ENCODE measurements at places on chromosomes 4 and X.

GRCh38 chr4:175946472-175947116 lies 119.0 kb upstream of the WDR17 start:
- DNase-seq, result no peak

GRCh38 chrX:149881081-149881711 lies at the start of gene MAGEA8:
TSS of gene MAGEA8 (plus strand) at chrX:149881183. CDS start at chrX:149884273, 3,090 bp downstream.
- no peak for DNase-seq

DNA sequence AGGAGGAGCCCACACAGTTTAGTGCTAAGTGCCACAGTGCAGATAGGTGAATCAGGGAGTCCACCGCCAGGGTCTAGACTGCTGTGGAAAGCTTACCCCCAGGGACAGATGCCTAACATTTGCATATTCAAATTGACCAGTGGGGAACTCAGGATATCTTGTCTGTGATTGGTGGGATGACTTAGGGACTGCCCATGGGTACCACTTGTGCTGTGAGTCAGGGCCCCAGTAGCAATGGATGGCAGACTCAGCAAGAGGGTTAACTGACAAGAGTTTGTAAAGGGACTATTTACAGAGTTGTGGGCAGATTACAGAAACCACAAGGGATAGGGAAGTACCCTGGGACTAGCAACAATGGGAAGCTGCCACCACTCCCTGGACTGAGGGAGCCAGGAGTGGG lies 282.1 kb downstream of the BCOR start:
- DNase-seq, result peak; percentile 8

- no peak for DNase-seq
Measured at GRCh38 chrX:82757614-82758013, 750.5 kb upstream of the POU3F4 start.

- DNase-seq, result no peak
Measured at GRCh38 chr4:174539571-174539970, 17.3 kb upstream of the HPGD start.

- DNase-seq, result no peak
Measured at GRCh38 chr4:164424846-164425245, 329.1 kb upstream of the SMIM31 start.

DNA sequence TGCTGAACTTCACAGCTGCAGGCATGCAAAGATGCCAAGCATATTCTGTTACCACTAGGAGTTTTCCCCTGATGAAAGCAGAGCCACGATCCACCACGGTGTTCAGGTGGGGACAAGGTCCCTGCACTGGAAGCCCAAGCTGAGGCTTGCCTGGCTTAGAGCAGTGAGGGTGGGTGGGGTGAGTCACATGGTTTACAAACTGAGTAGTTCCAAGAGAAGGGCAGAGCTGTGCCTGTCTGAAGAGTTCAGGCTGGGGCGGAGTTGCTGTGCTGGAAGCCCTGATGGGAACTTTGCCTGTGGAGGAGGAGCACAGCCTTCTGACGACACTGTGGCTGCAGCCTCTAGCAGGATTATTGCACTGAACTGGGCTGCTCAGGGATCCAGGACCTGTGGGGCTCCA lies 45.5 kb downstream of the FAM9B start:
- peak; percentile 32 for DNase-seq

- no peak for DNase-seq
Measured at GRCh38 chr4:188781655-188782054, 642.4 kb downstream of the TRIML1 start.

- peak; percentile 43 for DNase-seq
Measured at GRCh38 chr4:1026115-1026514, 14.7 kb downstream of the FGFRL1 start.

- no peak for DNase-seq
Measured at GRCh38 chrX:11363069-11363594, 69.9 kb downstream of the AMELX start.

- DNase-seq, result no peak
Measured at GRCh38 chr4:158155656-158156356, 17.0 kb downstream of the GASK1B start.

GRCh38 chrX:13852001-13852695 lies 35.3 kb upstream of the GPM6B start:
- DNase-seq, result no peak

DNA sequence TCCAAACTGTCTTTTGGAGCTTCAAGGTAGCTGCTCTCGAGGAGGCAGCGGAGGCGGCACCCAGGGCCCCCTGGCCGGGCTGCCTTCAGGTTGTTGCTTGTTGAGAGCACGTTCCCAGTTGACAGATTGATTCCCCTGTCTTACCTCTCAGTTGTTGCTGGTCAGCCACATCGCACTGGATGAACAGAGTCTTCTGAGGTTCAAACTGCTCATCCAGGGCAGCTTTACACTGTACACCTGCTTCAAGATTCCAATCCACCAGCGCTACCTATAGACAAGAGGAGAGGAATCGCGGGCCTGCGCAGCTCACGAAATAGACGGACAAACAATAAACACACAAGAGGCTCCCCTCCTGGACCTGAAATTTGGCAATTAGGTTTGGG lies 497 bp downstream of the HPGD start:
- DNase-seq, result no peak

GRCh38 chrX:118346258-118347094 lies 570 bp downstream of the WDR44 start:
- DNase-seq, result peak; percentile 51

DNA sequence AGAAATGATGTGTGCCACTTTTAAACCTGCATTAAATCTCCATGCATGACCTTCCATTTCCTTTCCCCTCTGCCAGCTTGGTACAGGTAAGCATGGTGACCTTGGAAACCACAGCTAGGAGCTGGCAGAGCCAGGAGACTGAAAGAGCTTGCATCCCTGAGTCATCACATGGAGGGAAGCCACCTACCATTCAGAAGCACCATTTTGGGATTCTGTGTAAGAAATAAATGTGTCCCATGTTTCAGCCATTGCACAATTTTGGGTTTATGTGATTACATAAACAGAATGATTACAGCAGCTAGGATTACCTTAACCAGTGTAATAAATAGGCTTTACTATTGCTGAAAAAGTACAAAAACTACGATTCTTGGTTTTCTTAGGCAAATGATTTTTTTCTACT lies 17.3 kb upstream of the CCDC149 start:
- no peak for DNase-seq

DNA sequence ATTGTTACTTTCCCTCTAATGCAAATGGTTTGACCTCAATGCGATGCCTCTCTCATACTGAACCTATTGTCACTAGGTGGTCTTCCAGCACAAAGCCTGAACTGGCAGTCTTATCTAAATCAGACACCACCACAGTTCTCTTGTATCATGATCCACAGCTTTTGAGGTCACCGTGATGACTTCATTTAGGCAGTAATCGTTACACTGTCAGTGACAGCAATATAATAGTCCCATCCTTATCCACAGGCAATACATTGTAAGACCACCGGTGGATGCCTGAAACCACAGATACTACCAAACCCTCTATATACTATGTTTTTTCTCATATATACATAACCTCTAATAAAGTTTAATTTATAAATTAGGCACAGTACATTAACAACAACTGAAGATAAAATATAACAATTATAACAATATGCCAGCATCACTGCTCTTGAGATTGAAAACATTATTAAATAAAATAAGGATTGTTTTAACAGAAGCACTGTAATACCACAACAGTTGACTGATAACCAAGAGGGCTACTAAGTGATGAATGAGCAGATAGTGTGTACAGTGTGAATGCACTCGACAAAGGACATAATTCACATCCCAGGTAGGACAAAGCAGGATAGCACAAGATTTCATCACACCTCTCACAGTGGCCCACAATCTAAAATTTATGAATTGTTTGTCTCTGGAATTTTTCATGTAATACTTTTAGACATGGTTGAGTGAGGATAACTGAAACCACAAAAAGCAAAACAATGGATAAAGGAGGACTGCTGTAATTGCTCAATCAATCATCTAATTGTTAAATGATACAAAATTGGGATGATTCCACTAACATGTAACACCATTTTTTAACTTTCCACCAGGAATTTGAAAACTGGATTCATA lies 419.4 kb downstream of the CENPC start:
- DNase-seq, result no peak

GRCh38 chrX:136656361-136656964 lies 8.5 kb downstream of the CD40LG start:
- no peak for DNase-seq

DNA sequence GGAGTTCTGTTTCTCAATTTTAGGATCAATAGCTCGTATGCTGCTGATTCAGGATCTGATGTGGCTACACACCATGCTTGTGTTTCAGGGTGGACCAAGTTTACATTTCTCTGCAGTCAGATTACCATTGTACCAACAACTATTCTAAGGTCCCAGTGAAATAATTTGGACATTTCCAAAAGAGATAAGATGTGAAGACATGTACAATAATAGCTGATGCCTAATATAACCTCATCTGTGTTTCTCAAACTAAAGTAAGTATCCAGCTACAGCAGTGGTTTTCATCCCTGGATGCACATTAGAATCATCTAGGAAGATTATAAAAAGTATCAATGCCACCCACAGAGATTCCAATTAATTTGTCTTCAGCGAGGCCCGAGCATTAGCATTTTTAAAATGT lies 209.7 kb downstream of the ANTXR2 start:
- DNase-seq, result no peak

DNA sequence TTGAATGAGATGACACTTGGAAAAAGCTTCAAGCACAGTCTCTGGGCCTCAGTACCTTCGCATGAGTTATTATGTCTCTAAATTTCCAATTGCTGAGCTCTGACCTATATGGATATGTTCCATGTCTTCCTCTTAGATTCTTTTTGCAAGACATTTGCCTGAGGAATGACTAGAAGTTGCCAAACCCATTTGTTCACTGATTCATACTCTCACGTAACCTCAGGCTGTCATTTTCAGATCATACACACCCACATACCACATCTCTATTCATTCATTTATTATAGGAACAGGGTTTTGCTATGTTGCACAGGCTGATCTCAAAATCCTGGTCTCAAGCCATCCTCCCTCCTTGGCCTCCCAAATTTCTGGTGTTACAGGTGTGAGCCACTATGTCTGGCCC lies 2137.1 kb upstream of the TENM3 start:
- no peak for DNase-seq

GRCh38 chr4:104592183-104592582 lies 97.5 kb upstream of the CXXC4 start:
- no peak for DNase-seq

DNA sequence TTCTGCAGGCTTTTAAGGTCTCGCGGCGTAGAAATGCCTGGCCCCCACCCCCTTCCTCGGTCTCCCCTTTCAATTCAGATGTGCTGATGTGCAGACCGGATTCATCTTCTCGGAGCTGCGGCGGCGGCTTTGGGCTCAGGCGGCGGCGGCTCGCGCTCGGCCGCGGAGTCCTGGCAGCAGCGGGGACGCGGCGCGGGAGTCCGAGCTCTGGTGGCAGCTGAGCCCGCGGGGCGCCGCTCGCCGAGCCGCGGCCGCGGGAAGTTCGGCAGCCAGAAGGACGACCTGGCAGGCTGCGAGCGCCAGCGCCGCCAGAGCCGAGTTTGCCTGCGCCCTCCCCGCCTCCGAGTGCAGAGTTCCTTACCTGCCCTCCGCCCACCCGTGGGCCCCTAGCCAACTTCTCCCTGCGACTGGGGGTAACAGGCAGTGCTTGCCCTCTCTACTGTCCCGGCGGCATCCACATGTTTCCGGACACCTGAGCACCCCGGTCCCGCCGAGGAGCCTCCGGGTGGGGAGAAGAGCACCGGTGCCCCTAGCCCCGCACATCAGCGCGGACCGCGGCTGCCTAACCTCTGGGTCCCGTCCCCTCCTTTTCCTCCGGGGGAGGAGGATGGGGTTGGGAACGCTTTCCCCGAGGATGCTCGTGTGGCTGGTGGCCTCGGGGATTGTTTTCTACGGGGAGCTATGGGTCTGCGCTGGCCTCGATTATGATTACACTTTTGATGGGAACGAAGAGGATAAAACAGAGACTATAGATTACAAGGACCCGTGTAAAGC lies 448 bp downstream of the TLL1 start:
- DNase-seq, result no peak

DNA sequence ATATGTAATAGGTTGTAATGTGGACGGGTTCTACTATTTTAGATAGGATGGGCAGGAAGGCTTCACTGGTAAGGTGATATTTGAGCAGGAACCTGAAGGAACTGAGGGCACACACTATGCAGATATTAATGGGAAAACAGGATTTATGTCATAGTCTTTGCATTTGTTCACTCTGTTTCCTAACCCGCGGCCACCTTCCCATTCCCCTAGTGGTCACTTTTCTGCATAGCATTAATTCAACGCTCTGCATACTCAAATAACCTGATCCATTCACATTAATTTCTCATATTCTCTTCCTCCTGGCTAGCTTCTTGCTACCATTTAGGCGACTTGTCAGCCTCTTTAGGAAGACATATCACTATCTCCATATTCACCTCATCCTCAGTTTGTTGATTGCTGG lies 61.5 kb downstream of the GSPT2 start:
- no peak for DNase-seq

GRCh38 chr4:181949704-181950312 lies 293.4 kb upstream of the TENM3 start:
- DNase-seq, result no peak

Data from stimulated activated CD4-positive, alpha-beta T cell treated with anti-CD3 and anti-CD28 coated beads, Interleukin-4, amount 100 ng/mL, for 1 hour (primary cell).